Cerebellar nuclear complex (tissue), 1 donor: ENCODE measurements at places on chromosomes 6 and 20.
A peak's percentile ranks its signal among the peaks of the same experiment; 100 is the strongest.

DNA sequence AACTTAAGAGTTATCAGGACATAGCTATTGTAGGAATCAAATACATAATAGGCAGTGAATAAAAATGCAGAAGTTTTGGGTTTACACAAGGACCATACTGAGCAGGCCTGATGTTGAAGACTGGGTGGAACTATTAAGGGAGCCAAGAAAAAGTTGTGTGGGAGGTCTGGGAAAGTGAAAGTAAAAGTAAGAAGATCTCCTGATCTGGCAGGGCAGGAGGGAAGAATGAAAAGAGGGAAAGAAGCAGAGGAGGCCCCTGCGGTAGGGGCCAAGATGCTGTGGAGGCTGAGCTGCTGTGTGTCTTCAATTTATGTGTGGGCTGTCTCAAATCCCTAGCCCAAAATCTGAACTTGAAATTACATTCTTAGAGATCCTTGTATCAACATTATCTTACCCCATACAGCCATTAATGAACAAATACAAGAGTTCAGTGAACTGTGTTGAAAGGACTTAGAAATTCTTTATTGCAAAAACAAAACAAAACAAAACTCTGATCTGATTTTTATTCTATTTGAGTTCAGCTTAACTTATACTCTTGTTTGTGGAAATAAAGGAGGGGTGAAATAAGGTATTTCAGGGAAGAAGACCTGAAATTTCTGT lies 1183.8 kb downstream of the HACE1 start:
- no peak for DNase-seq

DNA sequence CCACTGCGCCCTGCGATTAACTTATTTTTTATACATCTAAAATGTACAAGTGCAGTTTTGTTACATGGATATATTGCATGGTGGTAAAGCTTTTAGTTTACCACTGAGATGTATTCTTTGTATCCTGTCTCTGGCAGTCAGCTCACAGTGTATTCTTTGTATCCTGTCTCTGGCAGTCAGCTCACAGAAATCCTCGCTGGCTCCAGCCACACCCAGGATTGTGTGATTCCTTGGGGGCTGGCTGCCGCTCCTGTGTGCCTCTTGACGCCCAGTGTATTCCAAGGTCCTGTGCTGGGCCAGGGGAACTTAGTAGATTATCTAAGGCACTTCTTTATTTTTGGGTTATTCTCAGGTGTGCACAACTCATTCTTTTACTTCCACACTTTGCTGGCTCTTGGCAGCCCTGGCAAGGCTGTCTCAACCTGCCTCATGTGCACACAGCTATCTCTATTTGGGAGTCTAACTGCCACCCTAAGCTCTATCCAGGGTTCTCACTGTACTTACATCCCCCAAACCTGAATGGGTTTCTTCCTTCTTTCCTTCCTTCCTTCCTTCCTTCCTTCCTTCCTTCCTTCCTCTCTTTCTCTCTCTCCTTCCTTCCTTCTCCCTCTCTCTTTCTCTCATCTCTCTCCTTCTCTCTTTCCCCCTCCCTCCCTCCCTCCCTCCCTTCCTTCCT lies 12.4 kb upstream of the RNF24 start:
- DNase-seq = no peak

GRCh38 chr6:35258336-35258735 lies 1.2 kb upstream of the ZNF76 start:
- no peak for DNase-seq

DNA sequence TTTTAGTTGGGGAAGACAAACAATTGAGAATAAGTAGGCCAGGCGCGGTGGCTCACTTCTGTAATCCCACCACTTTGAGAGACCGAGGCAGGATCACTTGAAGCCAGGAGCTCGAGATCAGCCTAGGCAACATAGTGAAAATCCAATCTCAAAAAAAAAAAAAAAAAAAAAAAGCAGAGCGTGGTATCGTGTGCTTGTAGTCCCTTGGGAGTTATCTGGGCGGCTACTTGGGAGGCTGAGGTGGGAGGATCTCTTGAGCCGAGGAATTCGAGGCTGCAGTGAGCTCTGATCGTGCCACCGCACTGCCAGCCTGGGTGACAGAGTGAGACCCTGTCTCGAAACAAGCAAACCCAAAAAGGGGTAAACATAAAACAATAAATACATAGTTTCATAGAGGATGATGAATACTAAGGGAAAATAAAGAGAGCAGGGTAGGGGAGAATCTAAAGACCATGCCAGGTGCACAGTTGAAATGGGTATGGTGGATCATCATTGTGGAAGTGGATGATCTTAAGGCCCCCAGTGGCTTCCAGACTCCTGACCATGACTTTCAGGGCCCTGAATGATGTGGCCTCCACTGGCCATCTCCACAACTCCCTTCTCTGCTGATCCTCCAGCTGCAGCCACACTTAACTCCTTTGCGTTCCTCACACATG lies 947 bp downstream of the POFUT1 start:
- no peak for DNase-seq

DNA sequence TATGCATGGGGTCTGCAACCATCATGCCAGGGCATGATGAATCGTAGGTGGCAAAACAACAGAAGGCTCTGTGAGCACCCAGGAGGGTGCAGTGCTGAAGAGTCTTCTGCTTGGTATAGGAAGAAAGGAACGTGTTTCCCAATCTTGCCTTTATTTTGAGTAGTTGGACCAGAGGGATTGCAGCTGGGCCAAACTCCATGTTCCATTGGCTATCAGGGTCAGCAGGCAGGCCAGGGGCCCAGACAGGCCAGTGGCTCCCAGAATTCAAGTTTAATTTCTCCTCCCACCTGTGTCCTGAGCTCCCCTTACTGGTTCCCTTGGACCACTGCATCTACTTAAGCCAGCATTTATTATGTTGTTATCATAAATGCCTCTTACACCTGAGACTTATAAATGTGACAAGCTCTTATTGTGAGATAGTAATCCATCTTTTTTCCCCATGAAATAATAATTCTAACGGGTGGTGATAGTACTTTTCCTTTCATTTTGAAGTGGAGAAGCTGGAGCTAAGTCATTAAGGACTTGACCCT lies 918 bp upstream of the TRIM38 start:
- DNase-seq = no peak

GRCh38 chr20:29299811-29300578 lies 1957.5 kb upstream of the DEFB115 start:
- no peak for DNase-seq

GRCh38 chr6:24949020-24949569 lies 13.3 kb upstream of the RIPOR2 start:
- no peak for DNase-seq

DNA sequence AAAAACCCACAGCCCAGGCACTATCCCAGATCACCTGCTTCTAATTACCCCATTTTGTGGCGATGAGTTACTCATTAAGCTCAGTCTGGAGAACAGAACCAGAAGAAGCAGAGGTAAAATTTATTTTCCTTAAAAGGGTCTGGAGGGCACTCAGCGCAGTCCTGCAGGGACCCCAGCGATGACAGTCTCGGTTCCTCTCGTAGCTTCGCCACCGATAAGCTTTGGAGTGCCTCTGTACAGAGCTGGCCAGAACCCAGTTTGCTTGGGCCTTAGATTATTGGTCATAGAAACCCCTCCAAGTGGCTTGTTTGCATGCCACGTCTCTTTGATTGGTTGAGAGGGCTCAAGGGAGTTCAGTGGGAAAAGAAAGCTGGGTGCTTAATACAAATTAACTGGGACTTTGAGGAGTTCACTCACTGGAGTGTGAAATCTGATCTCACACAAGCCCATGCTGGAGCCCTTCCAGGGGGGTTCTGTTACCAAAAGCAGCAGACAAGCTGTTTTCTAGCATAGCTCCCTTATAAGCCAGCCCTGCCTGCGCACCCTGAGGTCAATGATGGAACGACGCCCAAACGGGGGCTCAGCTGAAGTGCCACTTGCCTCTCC lies 158.5 kb upstream of the ARID1B start:
- DNase-seq = no peak

GRCh38 chr6:98925831-98926230 lies 21.9 kb downstream of the FBXL4 start:
- DNase-seq = no peak

DNA sequence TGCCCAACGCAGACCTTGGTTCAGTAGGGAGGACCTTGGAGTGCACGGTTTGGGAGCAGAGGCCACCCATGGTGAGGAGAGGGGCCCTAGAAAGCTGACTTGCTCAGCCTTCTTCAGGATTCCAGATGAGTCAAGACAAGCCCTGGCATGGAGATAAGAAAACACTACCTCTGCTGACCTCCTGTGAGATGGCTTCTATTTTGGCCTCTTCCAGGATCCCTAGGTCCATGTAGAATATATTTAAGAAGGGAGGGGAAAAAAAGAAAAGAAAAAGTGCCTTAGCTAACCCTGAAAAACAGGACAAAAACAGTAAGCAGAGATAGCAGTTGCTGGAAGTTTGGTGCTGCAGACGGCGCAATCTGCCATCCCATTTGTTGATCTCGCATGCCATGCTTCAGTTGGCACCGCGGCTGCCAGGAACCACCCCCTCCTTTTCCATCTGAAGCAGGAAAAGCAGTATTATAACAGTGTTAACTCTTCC lies 100.0 kb downstream of the ARMC2 start:
- peak; percentile 77 for DNase-seq

DNA sequence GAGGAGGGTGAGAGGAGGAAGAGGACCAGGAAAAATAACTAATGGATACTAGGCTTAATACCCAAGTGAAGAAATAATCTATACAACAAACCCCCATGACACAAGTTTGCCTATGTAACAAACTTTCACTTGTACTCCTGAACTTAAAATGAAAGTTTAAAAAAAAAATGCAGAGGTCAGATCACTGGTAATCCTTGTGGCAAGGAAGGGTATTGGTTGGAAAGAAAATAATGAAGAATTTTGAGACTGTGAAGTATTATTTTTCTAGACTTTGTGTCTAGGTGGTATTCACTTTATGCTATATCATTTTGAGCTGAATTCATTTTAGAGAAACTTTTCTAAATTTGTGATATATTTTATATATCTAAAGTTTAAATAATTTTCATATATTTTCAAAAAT lies 547.5 kb downstream of the MMUT start:
- DNase-seq = no peak

DNA sequence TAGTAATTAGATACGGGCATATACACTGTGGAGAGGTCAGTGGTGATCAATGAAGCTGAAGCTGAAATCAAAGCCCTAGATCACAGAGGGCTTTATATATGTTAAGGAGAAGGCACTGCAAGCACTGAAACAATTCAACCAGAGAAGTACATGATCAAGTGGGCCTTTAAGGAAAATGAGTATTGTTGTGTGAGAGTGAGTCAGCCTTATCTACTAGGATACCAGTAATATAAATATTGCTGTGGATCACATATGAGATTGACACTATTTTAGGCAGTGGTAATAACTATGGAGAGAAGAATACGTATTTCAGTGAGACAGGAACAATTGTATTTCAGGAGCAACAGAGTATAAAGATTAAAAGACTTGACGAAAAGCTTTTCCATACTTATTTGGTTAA lies 1172.2 kb upstream of the GJE1 start:
- no peak for DNase-seq

- no peak for DNase-seq
These were observed 130.3 kb upstream of the BMP2 start for GRCh38 chr20:6637160-6637579.

DNA sequence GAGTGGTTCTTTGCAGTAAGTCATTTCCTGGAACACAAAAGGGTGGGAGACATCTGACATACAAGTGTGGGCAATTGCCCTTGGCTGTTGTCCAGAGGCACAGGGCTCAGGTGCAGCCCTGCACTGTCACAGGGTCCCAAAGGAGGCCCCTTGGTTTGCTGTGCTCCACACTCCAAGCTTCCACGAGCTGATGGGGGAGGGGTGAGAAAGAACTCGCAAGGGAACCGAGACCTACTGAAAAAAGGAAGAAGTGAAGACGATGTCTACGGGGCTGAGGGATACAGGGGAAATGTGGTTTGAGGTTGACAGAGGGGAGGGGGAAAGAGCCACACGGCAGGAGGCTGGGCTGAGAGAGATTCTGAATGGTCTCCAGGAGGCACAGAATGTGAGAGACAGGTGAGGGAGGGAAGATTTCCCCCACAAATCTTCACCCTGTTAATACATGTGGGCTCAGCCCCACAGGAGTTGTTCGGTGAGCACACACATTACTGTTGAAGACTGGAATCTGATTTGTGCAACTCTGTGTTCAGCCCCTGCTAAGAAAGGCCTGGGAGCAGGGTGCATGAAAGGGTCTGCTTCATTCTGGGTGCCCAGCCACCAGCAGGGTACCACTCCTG lies 123.4 kb downstream of the LY86 start:
- no peak for DNase-seq
